ENCODE measurements at places on chromosomes 2 and 18.

GRCh38 chr2:71778514-71778913, 325.2 kb downstream of the DYSF start:
- DNase-seq: no peak

DNA sequence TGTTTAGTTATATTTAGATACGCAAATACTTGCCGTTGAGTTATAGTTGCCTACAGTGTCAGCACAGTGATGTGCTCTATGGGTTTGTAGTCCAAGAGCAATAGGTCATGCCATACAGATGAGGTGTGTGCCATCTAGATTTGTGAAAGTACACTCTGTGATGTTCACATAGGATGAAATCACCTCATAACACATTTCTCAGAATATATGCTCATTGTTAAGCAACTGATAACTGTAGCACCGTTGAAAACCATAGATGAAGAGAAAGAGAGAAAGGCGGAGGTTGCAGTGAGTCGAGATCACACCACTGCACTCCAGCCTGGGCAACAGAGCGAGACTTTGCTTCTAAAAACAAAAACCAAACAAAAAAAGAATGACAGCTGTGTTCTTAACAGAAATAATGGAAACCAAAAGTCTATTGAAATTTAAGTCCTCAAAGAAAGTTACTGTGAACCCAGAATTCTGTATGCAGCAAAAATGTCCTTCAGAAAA, 9.5 kb downstream of the DGKD start:
- no peak for DNase-seq

- no peak for DNase-seq
Observed at GRCh38 chr2:54512663-54513362, 56.7 kb downstream of the SPTBN1 start.

GRCh38 chr2:160114020-160114419, 51.6 kb upstream of the PLA2R1 start:
- no peak for DNase-seq

GRCh38 chr2:71277536-71278103, 50.7 kb upstream of the PAIP2B start:
- DNase-seq: no peak

- no peak for DNase-seq
Observed at GRCh38 chr2:23554054-23554697, 169.2 kb downstream of the KLHL29 start.

- no peak for DNase-seq
Observed at GRCh38 chr2:130355172-130355577, 681 bp upstream of the PTPN18 start.

DNA sequence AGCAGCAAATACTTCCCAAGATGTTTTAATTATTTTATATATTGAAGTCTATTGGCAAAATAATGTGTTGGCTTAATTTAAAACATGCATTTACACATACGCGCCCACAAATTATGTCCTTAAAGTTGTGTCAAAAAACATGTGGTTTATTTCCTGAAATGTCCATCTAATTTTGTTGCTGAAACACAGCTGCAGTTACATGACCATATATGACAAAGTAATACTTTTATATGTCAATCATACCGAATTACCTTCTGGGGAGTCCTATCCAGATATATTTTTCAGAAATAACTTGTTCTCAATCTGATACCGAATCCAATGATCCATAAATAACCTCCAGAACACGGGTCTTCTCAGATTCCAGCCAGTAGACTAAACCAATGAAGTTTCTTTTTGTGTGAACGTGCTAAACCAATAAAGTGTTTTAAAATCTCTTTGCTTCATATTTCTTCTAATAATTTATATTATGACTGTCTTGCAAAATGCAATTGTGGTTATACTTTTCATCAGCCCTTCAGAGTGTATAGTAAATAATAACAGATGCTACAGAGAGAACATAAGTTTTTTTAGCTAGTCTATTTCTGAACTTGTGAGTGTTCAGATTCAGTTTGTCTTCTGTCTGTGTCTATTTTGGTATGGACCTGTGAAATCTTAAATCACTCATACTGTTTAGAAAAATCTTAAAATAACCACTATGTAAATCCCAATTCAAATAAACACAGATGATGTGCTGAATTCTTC, 2.4 kb downstream of the SCG2 start:
- no peak for DNase-seq

GRCh38 chr2:12399240-12399639, 317.5 kb upstream of the TRIB2 start:
- DNase-seq: no peak

- no peak for DNase-seq
Observed at GRCh38 chr2:46645681-46646162, 166.4 kb downstream of the TMEM247 start.

DNA sequence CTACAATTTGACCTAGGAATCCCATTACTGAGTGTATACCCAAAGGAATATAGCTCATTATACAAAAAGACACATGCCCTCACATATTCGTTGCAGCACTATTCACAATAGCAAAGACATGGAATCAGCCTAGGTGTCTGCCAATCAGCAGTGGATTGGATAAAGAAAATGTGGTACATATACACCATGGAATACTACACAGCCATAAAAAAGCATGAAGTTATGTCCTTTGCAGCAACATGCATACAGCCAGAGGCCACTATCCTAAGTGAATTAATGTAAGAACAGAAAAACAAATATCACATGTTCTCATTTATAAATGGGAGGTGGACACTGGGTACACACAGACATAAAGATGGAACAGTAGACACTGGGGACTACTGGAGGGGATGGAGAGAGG, 54.0 kb downstream of the GREB1L start:
- no peak for DNase-seq

DNA sequence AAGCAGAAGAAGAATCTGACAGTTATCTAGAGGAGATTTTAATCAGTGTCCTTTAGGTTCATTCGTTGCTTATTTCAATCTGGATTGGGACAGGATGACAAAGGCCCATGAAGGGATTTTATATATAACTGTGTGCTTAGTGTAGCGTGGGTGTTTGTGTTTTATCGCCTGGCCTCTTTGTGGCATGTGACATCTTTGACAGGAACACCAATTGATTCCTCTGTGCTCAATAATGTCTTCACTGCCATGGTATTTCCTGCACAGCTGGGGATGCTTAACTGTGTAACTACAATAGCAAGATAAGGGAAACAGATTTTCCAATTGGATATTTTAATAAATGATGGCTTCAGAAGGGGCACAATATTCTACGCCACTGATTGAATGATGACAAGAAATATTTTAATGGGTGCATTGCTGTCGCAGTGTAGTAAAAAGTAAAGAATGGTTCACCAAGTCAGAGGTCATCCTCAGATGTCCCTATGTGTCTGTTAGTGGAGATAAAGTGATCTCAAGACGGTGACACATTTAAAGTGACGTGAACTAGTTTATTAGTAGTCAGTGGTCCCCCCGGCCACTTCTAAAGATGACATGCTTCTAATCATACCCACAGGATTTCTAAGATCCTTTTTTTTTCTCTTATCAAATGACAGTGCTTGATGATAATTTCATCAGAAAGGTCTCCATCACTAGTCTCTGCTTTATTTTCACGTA, 160.4 kb downstream of the AGAP1 start:
- no peak for DNase-seq

GRCh38 chr18:34723143-34723542, 13.0 kb downstream of the DTNA start:
- no peak for DNase-seq

DNA sequence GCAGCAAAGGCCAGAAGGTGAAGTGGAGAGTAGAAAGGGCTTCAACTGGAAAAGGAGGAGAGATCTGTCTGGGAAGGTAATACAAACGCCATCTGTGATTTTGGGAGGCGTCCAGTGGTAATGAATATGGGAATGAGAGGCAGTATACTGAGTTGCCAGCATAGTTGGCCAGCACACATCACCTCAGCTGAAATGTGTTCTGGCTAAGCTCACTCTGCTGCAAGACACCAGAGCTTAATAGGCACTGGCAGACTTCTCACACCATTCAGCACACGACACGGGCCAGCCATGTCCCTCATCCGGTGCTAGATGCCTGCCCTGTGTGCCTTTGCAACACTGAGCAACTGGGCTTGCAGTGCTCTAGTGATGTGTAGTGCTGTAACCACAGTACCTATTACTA, 277.1 kb downstream of the PIEZO2 start:
- DNase-seq: no peak
